Ovary (tissue), 10 donors: ENCODE measurements at places on chromosomes 16 and 17. TPM values are rescaled to one million over a fixed set of nuclear protein-coding genes. Genes with fewer than 3 reads are reported as not detected.

The CACNG5 gene
- not detected for total RNA-seq

The FOXJ1 gene
- 9.6 TPM for total RNA-seq

The PRAC1 gene
- total RNA-seq: not detected

The WNT9B gene
- total RNA-seq: not detected

The ATP6V0C gene
- 34.8 TPM for total RNA-seq

The ITGAX gene
- 1.6 TPM for total RNA-seq

GRCh38 chr16:52727441-52727840 lies 180.5 kb upstream of the TOX3 start:
- DNase-seq: no peak

DNA sequence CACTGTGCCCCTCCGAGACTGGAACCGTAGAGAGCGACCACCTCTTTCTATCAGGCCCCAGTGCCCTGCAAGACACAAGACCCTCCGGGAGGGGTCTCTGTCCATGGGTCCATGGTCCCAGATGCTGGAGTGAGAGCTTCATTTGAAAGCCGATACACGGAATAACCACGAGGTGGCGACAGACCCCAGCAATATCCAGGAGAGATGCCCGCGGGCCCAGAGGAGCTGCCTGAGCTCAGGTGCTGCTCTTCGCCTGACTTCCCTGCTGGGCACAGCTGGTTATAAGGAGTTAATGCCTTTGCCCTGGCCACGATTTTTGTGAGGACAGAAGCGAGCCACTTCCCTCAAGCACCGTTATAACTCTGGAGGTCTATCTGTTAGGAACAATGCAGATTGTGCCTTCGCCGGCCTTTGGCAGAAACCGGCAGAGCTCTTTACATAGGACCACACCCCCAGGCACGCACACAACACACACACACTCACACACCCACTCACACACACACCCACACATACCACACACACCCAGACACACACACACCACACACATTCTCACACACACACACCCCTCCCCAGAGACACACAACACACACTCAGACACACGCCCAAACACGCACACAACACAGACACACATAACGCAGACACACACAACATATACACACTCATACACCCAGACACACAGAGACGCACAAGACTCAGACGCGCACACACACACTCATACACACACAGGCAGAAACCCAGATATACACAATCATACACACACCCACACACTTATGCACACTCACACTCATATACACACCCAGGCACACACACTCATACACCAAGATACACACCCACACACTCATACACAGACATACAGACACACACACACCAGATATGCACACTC lies 436.4 kb downstream of the SOX9 start:
- DNase-seq: peak; percentile 25

DNA sequence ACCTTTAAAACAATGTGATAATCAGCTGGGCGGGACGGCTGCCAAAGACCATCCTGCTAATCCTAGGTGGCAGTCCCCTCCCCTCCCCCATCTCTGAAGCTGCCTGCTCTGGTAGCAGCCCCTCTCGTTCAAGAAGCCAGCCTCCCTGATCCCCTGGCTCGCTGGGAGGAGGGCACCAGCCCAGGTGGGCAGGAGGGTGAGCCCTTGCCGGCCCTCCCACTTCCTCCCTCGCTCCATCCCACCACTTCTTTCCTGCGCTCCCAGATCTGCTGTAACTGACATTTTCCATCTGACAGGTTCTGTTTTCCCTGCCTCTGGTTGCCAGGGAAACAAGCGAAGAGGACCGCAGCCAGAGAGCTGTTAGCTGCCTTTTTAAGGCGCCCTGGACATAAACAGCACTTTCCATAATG lies 155.7 kb upstream of the TNRC6C start:
- DNase-seq: peak; percentile 29

GRCh38 chr16:5020551-5020950 lies 13.2 kb downstream of the NAGPA start:
- DNase-seq: no peak
